ENCODE measurements at places on chromosomes 12 and 14.

- DNase-seq: no peak
Measured at GRCh38 chr14:74898694-74899093, 17.0 kb downstream of the DLST start.

DNA sequence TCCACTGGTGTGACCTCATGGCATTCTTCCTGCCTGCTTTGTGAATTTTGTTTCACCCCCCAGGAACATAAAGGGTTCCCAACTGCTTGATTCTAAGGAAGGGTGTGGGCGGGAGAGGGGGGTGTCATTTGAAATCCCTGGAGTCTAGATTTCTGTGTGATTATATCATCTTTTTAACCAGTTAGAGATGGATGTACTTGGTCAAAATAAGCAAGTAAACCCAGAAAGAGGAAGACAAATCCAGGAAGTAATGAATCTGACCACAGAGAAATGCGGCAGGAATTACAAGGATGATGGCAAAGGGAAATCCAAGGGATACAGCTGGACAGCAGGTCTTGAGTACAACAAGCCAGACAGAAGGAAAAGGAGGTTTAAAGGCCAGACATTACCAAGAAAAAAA lies 38.9 kb downstream of the DMAC2L start:
- DNase-seq: no peak

GRCh38 chr14:64768401-64769095 lies 64.3 kb downstream of the PLEKHG3 start:
- DNase-seq: no peak

DNA sequence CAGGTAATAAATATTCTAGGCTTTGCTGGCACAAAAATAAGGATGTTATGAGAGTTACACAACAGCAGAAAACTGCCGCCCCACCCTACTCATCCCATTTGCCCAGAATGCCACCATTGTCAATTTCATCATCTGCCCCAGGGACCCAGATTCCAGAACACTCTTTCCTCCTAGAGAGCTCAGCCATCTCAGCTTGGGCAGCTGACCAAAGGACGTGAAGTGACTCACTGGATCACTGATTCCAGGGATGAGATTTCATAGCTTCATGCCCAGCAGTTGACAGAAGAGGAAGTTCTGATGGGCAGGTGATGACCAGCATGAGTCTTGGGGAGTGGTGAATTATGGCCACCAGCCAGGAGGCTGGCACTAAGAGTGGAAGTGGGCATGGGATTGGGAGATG lies 450.3 kb downstream of the RMST start:
- DNase-seq: no peak

DNA sequence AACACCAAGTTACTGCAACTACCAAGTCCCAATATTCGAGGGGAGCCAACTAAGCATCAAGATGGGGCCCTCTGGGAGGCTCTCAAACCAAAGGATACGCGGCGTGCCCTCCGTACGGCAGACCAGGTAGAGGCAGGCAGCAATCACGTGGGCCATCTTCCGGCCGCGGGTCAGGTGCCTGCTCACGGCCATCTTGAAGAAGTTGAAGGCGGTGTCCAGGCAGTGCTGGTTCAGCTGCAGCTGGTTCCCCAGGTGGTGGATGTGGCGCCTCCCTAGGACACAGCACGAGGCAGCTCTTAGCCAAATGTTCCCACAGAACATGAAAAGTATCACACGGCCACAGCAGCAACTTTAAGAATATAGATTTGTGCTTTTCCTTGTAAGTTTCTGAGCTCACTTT lies 24.3 kb downstream of the BTBD6 start:
- no peak for DNase-seq

GRCh38 chr14:24310265-24310645 lies 315 bp downstream of the LTB4R2 start:
- DNase-seq: no peak

GRCh38 chr14:101047326-101047725 lies 143.8 kb upstream of the RTL1 start:
- no peak for DNase-seq

GRCh38 chr14:97699026-97699425 lies 901.8 kb downstream of the VRK1 start:
- DNase-seq: no peak
